Activated naive CD8-positive, alpha-beta T cell treated with anti-CD3 and anti-CD28 coated beads, Interleukin-2, amount 50 U/mL, for 24 hours (primary cell): ENCODE measurements at places on chromosomes 12 and 14.

GRCh38 chr12:116482859-116483258, 76.3 kb upstream of the MAP1LC3B2 start:
- H3K36me3 ChIP-seq = peaks cover 2% of the 10 kb centered on the region
- peaks cover 5% of the 10 kb centered on the region for H3K4me1 ChIP-seq
- H3K4me3 ChIP-seq = no peak overlapping the region
- DNase-seq = no peak

- peaks cover 10% of the 10 kb centered on the region for H3K4me1 ChIP-seq
- no peak overlapping the region for H3K4me3 ChIP-seq
- H3K36me3 ChIP-seq = no peaks in the 10 kb centered on the region
- DNase-seq = no peak
- H3K27me3 ChIP-seq = peaks cover 30% of the 10 kb centered on the region
Observed at GRCh38 chr14:99755629-99756603, 37.3 kb upstream of the EML1 start.

- no peaks in the 10 kb centered on the region for H3K27me3 ChIP-seq
- H3K36me3 ChIP-seq = no peaks in the 10 kb centered on the region
- DNase-seq = no peak
- peaks cover 10% of the 10 kb centered on the region for H3K4me1 ChIP-seq
Observed at GRCh38 chr12:121186826-121187225, 23.1 kb upstream of the P2RX4 start.

DNA sequence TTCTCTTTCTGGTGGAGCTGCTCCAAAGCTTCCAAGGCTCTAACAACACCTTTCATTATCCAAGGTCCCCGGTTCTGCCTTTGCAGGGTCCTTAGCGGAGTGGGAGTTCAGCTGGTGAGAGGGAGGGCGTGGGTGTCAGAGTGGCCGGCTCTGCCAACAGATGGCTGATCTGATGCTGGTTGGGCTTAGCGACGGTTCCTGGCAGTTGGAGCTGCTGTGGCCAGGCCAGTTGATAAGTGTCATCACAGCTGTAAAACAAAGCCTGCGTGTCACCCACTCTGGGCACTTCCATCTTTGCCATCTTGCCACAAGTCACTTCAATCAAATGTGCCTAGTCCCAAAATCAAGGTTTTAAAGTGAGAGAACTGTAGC, 36.3 kb downstream of the RIN3 start:
- no peak for DNase-seq
- no peaks in the 10 kb centered on the region for H3K27me3 ChIP-seq
- peaks cover 8% of the 10 kb centered on the region for H3K36me3 ChIP-seq
- no peak overlapping the region for H3K27ac ChIP-seq

DNA sequence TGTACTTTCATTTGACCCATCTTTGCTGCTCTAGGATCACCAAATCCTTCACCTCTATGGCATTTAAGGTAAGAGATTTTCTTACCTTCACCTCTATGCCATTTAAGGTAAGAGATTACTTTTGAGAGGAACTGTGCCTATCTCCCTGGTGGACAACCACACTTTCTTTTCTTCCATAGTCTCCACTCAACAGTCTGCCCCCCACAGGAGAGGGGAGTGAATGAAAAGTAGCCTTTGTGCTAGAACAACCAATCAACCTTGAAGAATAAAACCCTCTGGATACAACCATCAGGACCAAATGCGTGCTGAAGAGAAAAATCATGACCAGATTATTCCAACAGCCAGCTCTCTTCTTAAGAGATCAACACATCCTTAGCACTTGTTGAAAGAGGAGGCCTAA, 258.6 kb upstream of the TMPO start:
- no peaks in the 10 kb centered on the region for H3K4me1 ChIP-seq
- no peaks in the 10 kb centered on the region for H3K36me3 ChIP-seq

- no peak overlapping the region for H3K4me3 ChIP-seq
- H3K4me1 ChIP-seq = peaks cover 30% of the 10 kb centered on the region
- H3K36me3 ChIP-seq = no peaks in the 10 kb centered on the region
- H3K27ac ChIP-seq = no peak overlapping the region
- H3K27me3 ChIP-seq = peaks cover 15% of the 10 kb centered on the region
Observed at GRCh38 chr12:24905431-24905830, 43.5 kb downstream of the BCAT1 start.

- no peak overlapping the region for H3K4me3 ChIP-seq
- no peak overlapping the region for H3K27ac ChIP-seq
- H3K4me1 ChIP-seq = peaks cover 3% of the 10 kb centered on the region
- H3K36me3 ChIP-seq = no peaks in the 10 kb centered on the region
- DNase-seq = no peak
Observed at GRCh38 chr12:93895089-93895445, 217.9 kb downstream of the CRADD start.

GRCh38 chr12:122190842-122191668, 8.1 kb downstream of the LRRC43 start:
- DNase-seq = peak; percentile 78
- no peak overlapping the region for H3K27ac ChIP-seq
- H3K27me3 ChIP-seq = peaks cover 8% of the 10 kb centered on the region

GRCh38 chr12:66048835-66049537, 81.6 kb downstream of the LLPH start:
- H3K36me3 ChIP-seq = no peaks in the 10 kb centered on the region
- no peak for DNase-seq
- peaks cover 4% of the 10 kb centered on the region for H3K4me1 ChIP-seq
- H3K4me3 ChIP-seq = no peak overlapping the region
- H3K27ac ChIP-seq = no peak overlapping the region
- peaks cover 13% of the 10 kb centered on the region for H3K27me3 ChIP-seq

DNA sequence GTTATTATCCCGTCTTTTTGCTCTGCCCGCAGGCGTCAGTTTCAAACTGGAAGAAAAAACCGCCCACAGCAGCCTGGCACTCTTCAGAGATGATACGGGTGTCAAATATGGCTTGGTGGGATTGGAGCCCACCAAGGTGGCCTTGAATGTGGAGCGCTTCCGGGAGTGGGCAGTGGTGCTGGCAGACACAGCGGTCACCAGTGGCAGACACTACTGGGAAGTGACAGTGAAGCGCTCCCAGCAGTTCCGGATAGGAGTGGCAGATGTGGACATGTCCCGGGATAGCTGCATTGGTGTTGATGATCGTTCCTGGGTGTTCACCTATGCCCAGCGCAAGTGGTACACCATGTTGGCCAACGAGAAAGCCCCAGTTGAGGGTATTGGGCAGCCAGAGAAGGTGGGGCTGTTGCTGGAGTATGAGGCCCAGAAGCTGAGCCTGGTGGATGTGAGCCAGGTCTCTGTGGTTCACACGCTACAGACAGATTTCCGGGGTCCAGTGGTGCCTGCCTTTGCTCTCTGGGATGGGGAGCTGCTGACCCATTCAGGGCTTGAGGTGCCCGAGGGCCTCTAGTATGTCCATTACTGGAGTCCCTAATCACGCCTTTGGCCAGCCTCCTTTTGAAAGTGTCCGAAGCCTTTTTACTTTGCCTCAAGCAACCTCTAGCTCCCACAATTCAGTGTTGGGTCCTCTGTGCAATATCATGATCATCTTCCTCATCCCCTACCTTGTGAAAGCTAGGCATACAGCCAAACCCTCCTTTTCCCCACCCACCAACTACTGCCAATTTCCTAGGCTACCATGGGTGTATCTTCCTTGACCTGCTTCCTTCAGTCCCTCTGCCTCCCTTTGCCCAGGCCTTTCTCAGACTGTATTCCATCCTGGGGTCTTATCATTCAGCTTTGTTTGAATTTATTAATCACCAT, 891 bp downstream of the SPRYD4 start:
- peak; percentile 18 for DNase-seq
- H3K4me1 ChIP-seq = peaks cover 41% of the 10 kb centered on the region
- H3K4me3 ChIP-seq = peak overlapping the region; percentile 98
- no peaks in the 10 kb centered on the region for H3K27me3 ChIP-seq
- H3K27ac ChIP-seq = peak overlapping the region; percentile 98

DNA sequence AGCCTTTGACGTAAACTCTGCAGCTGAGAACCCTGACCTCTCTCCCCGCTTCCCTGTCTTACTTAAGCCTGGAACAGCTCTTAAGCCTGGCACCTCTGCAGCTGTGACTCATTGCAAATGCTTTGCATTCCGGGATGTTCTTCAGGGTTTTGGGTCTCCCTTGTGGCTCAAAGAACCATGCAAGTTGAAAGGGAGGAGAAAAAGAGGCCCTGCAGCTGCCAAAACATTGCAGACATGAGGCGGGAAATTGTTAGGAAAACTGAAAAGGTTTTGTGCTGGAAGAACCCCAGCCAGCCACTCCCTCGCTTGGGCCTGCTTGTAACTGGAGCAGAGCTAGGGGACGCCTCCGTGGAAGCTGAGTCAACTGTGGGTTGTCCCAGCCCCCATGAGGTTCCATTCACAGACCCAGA, 60.2 kb upstream of the FERMT2 start:
- DNase-seq = no peak
- H3K27me3 ChIP-seq = peaks cover 2% of the 10 kb centered on the region
- H3K4me3 ChIP-seq = no peak overlapping the region

- H3K36me3 ChIP-seq = no peaks in the 10 kb centered on the region
- no peak for DNase-seq
- peaks cover 16% of the 10 kb centered on the region for H3K27me3 ChIP-seq
Observed at GRCh38 chr12:115756271-115756670, 521.2 kb downstream of the MED13L start.

DNA sequence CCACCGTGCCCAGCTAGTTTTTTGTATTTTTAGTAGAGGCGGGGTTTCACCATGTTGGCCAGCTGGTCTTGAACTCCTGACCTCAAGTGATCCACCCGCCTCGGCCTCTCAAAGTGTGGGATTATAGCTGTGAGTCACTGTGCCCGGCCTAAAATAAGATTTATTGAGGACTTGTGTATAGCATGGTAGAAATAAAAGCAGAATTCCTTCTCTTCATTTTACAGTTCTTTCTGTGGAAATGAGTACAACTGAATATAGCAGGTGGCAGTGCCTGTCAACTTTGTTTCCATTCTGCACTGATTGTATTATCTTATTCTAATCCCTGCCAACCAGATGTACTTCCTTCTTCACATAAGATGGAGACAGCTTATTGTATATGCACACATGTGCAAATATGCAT, 41.0 kb downstream of the DIP2B start:
- no peak overlapping the region for H3K4me3 ChIP-seq
- no peak overlapping the region for H3K27ac ChIP-seq
- no peak for DNase-seq
- H3K4me1 ChIP-seq = peaks cover 60% of the 10 kb centered on the region
- H3K27me3 ChIP-seq = no peaks in the 10 kb centered on the region

GRCh38 chr12:104752016-104752415, 206.1 kb downstream of the SLC41A2 start:
- H3K4me1 ChIP-seq = peaks cover 43% of the 10 kb centered on the region
- no peak for DNase-seq
- peaks cover 9% of the 10 kb centered on the region for H3K36me3 ChIP-seq
- no peaks in the 10 kb centered on the region for H3K27me3 ChIP-seq
- H3K27ac ChIP-seq = peak overlapping the region; percentile 15

DNA sequence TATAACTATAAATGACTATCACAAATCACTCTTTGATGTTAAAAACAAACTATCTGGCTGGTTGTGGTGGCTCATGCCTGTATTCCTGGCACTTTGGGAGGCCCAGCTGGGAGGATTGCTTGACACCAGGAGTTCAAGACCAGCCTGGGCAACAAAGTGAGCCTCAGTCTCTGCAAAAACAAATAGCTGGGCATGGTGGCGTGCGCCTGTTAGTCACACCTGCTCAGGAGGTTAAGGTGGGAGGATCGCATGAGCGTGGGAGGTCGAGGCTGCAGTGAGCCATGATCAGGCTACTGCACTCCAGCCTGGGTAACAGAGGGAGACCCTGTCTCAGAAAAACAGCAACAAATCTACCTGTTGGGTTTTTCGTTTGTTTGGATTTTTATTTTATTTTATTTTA, 5.4 kb downstream of the TXNRD1 start:
- H3K36me3 ChIP-seq = no peaks in the 10 kb centered on the region
- DNase-seq = peak; percentile 14
- peaks cover 40% of the 10 kb centered on the region for H3K4me1 ChIP-seq

- peaks cover 75% of the 10 kb centered on the region for H3K4me1 ChIP-seq
- DNase-seq = no peak
- H3K4me3 ChIP-seq = peak overlapping the region; percentile 46
- peak overlapping the region; percentile 33 for H3K27ac ChIP-seq
- H3K27me3 ChIP-seq = no peaks in the 10 kb centered on the region
Observed at GRCh38 chr14:98204139-98204538, 1067.9 kb downstream of the BCL11B start.

DNA sequence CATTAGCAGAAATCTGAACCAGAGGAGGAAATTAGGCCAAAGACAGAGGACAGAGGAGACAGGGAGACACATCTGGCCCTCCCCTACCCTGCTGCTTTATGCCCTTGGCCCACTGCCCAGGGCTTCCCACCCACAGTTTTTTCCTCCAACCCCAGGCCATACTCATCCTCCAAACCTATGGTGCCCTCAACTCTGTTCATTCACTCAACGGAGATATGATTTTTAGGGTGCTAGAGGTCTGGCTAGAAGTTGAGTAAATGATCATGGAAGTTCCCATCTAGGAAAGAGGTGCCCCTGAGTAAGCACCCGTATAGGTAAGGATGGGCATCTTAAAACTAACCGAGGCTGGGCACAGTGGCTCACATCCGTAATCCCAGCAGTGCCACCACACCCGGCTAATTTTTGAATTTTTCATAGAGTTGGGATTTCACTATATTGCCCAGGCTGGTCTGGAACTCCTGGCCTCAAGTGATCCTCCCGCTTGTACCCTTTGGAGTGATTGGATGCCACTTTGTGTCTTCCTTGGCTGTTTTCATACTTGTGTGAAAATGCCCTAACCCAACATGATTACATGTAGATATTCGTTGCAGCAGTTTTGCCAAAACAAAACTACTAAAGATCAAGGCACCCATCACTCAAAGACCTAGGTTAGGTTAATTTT, 4.4 kb downstream of the KRT18 start:
- no peak overlapping the region for H3K27ac ChIP-seq
- no peaks in the 10 kb centered on the region for H3K27me3 ChIP-seq
- no peak for DNase-seq
- peaks cover 3% of the 10 kb centered on the region for H3K4me1 ChIP-seq

- H3K36me3 ChIP-seq = no peaks in the 10 kb centered on the region
- peaks cover 4% of the 10 kb centered on the region for H3K27me3 ChIP-seq
- peaks cover 19% of the 10 kb centered on the region for H3K4me1 ChIP-seq
- no peak overlapping the region for H3K27ac ChIP-seq
- H3K4me3 ChIP-seq = no peak overlapping the region
Observed at GRCh38 chr12:132178316-132178715, 34.1 kb downstream of the NOC4L start.

DNA sequence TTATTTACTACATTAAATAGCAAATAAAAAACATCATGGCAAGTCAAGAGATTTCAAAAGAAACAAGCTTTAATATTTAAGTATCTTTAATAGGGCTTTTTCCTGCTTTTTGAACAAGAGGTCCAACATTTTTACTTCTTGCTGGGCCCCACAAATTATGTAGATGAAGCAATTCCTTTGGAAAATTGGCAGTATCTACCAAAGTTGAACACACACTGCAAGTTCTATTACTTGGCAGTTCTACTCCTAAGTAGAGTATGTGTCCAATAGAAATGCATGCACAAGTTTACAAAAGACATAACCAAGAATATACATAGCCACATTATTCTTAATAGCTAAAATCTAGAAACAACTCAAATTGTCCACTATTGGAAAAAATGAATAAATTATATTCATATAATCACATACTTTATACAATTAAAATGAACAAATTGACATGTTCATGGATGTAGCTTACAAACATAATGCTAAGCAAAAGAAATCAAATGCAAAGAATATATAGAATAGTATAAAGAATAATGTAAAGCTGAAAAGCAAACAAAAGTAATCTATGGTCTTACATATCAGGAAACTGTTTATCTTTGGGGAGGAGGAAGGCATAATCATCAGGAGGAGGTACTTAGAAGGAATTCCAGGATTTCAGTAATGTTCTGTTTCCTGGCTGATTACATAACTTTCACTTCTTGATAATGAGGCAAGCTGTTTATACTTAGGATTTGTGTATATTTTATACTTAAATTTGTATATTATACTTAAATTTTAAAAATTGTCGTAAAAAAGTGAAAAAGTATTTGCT, 6.5 kb upstream of the TMBIM4 start:
- no peak for DNase-seq
- no peaks in the 10 kb centered on the region for H3K4me1 ChIP-seq
- peaks cover 13% of the 10 kb centered on the region for H3K27me3 ChIP-seq
- H3K27ac ChIP-seq = no peak overlapping the region
- no peak overlapping the region for H3K4me3 ChIP-seq
